ENCODE measurements at places on chromosomes 13 and 19.

DNA sequence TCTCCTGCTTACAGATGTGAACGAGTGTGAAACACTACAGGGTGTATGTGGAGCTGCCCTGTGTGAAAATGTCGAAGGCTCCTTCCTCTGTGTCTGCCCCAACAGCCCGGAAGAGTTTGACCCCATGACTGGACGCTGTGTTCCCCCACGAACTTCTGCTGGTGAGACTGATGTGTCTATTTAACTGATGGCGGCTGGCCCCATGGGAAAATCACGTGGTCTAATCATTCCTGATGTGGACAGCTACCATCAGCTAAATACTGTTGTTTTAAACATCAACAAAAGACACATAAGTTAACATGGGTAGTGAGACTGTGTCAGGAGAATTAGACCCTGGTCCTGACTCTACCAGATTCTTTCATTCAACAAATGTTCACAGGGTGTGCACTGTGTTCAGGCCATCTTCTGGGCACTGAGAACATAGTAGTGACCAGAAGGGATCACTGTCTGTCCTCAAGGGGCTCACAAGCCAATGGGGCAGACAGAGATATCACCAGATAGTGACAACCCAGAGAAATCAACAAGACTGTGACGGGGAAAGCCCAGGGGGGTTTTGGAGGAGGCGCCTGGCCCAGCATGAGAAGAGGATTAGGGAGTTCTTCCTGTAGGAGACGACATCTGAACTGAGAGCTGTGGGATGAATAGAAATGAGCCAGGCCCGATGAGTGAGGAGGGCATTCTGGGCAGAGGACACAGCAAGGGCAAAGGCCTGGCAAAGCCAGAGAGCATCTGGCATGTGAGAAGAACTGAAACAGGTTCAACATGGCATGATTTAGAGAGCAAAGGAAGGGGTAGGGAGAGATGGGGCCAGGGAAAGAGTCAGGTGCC, 18.4 kb downstream of the LTBP4 start:
- DNase-seq, result no peak

- DNase-seq, result no peak
Measured at GRCh38 chr13:51674276-51674675, 90.0 kb downstream of the WDFY2 start.

DNA sequence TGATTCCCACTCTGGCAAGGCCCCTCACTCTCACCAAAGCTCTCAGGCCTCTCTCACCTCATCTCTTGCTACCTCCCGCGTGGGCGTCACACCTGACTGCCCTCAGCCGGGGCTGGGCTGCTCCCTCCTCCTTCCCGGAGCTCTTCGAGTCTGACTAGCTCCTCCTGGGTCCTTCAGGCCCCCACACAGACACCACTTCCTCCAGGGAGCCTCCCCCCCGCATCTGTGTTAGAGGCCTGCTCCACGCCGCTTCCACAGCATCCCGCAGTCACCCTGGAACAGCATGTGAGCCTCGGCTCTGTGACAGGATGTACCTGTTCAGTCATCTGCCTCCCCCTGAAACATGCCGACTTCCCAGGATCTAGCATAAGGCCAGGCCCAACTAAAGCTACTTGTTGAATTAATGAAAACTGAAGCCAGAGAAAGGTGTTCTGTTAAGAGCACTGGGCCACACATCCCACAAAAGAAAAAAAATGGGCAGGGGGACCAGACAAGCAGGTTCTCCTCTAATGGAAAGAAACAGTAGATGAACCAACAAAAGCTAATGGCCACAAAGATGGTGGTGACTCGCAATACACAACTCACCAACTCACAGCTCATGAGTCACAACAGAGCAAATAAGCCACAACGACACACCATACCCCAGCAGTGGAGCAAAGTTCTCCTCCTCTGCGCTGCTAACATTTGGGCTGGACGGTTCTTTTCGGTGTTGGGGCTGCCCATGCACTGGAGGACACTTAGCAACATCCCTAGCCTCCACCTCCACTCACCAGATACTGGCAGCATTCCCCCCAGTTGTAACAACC, 3.0 kb downstream of the PPP6R1 start:
- DNase-seq, result peak; percentile 42

GRCh38 chr13:113495494-113496210, 5.1 kb upstream of the DCUN1D2 start:
- DNase-seq, result no peak

- DNase-seq, result no peak
Measured at GRCh38 chr13:45101327-45102018, 18.8 kb upstream of the GTF2F2 start.

DNA sequence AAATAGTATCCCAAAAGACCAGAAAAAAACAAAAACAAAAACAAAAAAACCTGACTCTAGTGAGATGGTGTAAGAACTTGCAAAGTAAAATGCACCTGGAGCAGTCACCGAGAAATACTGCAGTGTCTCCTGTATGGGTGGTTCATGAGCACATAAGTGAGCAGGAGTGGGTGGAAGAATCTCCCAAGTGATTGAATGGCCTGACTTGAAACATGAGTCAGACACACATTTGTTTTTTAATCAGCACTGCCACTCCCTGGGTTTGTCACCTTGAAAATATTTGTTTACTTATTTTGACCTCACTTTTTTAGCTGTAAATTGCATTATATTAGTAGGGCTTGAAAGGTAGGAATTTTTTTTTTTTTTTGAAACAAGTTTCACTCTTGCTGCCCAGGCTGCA, 2.0 kb downstream of the ZNF431 start:
- DNase-seq, result no peak

DNA sequence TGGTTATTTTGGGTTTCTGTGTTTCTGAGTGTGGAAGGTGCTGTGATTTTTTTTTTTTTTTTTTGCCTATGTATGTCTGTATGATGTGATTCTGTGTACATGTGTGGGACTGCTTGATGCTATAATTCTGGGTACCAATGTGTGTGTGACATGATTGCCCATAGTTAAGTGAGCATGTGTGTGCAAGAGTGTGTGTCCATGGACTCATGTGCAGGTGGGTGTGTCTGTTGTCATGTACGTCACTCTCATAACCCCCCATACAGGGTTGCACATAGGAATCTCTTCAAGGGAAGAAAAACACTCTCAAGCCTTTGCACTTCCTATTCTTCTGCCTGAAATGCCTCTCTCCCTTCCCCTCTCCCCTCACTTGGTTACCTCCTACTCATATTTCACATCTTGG, 2.5 kb upstream of the PPP5C start:
- DNase-seq, result no peak

GRCh38 chr13:35179920-35180663, 238.0 kb downstream of the NBEA start:
- DNase-seq, result no peak

DNA sequence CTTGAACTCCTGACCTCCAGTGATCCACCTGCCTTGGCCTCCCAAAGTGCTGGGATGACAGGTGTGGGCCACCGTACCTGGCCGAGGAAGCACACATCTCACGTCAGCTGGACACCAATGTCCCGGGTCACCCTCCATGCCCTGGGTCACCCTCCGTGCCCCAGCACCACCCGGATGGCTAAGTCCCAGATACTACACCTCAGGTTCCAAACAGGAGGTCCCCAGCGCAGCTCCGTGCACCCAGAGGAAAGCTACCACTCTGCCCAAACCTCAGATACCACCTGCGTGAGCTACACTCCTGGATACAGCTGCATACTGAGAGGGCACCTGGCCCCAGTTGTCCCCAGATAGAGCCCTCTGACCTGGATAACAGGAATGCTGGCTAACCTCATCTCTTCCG, 14.0 kb downstream of the LRRC4B start:
- no peak for DNase-seq

- no peak for DNase-seq
Measured at GRCh38 chr19:14035706-14036105, 4.1 kb downstream of the IL27RA start.

GRCh38 chr13:41973247-41973741, 12.4 kb upstream of the VWA8 start:
- no peak for DNase-seq

DNA sequence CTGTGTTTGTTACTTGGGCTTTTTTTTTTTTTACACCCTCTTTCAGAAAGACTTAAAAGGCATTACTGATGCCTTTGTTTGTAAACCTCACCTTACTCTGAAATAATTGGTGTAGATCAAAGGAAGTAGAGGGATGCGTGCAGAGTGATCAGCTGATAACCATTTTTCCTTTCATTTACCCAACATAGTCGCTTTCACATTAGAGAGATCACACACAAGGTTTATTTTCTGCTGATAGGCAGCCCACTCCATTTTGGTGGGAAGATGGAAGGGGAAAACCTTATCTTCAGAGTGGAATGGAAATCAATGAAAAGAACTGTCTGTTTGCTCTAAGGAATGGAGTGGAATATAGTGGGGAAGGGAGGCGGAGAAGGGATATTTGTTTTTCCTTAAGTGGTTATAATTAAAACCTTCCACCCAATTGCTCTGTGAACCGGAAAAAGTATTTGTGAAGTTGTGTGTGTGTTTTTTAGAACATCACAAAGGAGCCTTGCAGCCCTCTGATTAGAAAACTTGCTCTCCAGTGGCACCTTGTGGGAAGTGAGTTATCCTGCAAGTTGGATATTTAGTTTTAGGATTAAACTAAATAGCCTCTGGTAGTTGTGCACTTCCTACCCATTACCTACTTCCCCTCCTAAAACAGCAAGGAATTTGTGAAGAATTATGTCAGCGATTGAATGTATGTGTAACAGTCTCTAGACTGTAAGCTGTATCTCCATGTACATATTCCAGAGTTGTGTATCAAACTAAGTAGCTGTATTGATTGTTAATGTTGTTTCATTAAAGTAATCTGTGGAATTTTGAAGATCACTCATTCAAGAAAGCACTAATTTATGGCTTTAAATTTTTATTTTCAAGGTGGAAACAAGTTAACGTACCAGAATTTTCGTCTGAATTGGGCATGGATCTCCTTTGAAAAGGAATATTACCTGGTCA, 76.8 kb downstream of the FREM2 start:
- no peak for DNase-seq

DNA sequence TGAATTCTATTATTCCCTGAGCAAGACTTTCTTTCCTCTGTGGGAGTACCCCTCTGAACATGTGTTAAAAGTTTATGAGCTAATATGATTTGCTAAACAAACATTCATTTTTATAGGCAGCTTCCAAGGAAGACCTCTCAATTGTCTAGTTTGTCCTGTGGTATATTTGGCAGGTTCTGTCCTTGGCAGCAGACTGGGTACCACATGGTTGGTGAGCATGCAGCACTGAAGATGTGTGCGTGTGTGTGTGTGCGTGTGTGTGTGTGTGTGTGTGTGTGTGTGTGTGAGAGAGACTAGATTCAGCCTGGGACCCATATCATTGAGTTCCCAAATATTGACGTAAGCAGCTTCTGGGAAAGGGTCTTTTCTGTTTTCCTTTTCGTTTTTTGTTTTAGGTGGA, 24.0 kb downstream of the FGF9 start:
- DNase-seq, result no peak

DNA sequence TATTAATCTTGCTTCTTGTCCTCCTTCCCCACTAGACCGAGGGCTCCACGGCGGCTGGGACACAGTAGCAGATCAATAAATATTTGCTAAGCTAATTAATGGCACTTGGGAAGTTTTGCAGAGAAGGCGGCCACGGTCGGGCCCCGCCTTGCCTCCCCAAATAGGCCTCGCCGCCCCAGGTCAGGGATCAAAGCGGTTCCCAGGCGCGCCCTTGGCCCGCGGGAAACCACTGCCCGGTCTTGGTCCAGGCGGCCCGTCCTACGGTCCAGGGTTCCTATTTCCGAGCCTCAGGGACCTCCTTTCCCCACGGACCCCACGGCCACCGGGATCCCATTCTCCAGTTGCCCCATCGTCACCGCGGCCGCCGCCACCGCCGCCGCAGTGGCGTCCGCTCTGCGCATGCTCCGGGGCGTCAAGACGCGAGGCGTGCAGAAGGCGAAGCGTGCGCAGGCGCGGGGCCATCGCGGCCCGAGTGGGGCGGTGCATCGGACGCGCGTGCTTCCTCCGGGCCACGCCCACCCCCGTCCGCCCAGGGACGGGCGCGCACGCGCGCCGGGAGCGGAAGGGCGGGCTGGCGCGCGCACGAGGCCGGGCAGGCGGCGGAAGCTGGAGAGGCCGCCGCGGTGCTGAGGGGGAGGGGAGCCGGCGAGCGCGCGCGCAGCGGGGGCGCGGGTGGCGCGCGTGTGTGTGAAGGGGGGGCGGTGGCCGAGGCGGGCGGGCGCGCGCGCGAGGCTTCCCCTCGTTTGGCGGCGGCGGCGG, at the start of gene SMARCA4:
TSS of gene SMARCA4 (plus strand) at position 717 of the 759 bp plus-strand sequence. CDS start 23,122 bp downstream, outside the sequence.
- peak; percentile 97 for DNase-seq

- DNase-seq, result peak; percentile 4
Measured at GRCh38 chr19:3287814-3288213, 63.4 kb downstream of the CELF5 start.

- peak; percentile 57 for DNase-seq
Measured at GRCh38 chr19:50046649-50047503, 21.1 kb downstream of the ZNF473 start.

- DNase-seq, result no peak
Measured at GRCh38 chr13:113001241-113002140, 32.5 kb downstream of the MCF2L start.

GRCh38 chr13:26606631-26607030, 49.1 kb downstream of the WASF3 start:
- DNase-seq, result no peak

GRCh38 chr13:98986226-98986846, 8.5 kb upstream of the DOCK9 start:
- no peak for DNase-seq

DNA sequence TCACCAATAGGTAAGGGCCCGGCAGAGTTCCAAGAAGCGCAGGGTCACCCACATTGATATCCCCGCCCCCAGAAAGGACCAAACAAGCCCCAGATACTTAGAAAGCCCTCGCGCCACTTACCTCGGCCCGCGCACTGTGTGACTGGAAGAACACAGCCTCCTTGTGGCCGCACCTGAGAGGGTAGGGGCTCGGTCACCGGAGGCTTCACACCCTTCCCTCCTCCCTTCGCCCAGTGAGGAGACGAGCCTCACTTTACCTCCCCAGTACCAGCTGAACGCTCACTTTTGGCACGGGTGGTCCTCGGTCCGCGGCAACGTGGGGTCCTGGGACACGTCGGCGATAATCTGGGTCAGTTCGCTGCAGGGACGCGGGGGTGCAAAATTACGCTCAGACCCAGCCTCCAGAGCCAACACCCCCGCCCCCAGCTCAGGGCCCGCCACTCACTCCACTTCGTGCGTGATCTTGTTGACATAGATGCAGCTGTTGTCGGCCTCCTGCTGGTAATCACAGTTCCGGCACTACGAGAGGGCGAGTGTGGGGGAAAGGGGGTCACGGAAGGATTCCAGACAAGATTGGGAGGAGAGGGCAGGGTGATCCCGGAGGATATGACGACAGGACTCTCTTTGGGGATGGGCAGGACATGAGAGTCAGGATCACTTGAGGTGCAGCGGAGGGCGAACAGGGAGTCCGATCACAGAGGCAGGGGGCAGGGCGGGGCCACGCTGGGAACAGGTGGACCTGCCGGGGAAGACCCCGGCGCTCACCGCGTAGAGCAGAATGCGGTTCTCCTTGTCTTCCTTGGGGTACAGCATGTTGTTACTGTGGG, 568 bp downstream of the POLR2I start:
- peak; percentile 13 for DNase-seq

DNA sequence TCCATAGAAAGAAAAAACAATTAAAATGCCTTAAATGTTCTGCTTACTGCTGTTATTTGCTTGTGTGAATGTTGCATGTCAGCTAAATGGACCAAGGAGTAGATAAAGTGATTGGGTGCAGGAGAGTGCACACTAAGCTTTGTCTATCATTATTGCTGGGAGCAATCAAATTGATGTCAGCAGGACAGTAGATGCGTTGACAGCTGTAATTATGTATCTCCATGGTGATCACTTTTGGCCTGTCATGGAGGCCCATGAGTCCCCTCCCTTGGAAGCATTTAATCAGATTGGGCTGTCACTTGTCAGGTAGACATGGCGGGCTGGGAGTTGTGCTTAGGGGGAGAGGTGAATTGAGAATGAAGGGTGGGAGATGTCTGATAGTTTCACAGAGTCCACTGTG, 215.3 kb downstream of the PCCA start:
- DNase-seq, result no peak

GRCh38 chr13:94601446-94602431, at the start of gene GPR180:
GPR180 (plus strand) TSS chr13:94601857; CDS start chr13:94601928, 71 bp downstream.
- DNase-seq, result peak; percentile 87

Data from CD4-positive, alpha-beta T cell (primary cell).